ENCODE measurements at places on chromosomes 7 and 10. TPM values are rescaled to one million over a fixed set of nuclear protein-coding genes. Genes with fewer than 3 reads are reported as not detected.

- no peak for DNase-seq
- H3K4me1 ChIP-seq = peaks cover 32% of the 10 kb centered on the region
- peaks cover 5% of the 10 kb centered on the region for H3K27me3 ChIP-seq
- no peak overlapping the region for H3K27ac ChIP-seq
- H3K36me3 ChIP-seq = no peaks in the 10 kb centered on the region
Observed at GRCh38 chr10:59562126-59562525, 147.5 kb downstream of the SLC16A9 start.

- DNase-seq = no peak
- H3K4me1 ChIP-seq = peaks cover 9% of the 10 kb centered on the region
- H3K4me3 ChIP-seq = no peak overlapping the region
- no peak overlapping the region for H3K27ac ChIP-seq
- H3K36me3 ChIP-seq = peaks cover 8% of the 10 kb centered on the region
Observed at GRCh38 chr7:70481570-70482123, 650.3 kb upstream of the GALNT17 start.

DNA sequence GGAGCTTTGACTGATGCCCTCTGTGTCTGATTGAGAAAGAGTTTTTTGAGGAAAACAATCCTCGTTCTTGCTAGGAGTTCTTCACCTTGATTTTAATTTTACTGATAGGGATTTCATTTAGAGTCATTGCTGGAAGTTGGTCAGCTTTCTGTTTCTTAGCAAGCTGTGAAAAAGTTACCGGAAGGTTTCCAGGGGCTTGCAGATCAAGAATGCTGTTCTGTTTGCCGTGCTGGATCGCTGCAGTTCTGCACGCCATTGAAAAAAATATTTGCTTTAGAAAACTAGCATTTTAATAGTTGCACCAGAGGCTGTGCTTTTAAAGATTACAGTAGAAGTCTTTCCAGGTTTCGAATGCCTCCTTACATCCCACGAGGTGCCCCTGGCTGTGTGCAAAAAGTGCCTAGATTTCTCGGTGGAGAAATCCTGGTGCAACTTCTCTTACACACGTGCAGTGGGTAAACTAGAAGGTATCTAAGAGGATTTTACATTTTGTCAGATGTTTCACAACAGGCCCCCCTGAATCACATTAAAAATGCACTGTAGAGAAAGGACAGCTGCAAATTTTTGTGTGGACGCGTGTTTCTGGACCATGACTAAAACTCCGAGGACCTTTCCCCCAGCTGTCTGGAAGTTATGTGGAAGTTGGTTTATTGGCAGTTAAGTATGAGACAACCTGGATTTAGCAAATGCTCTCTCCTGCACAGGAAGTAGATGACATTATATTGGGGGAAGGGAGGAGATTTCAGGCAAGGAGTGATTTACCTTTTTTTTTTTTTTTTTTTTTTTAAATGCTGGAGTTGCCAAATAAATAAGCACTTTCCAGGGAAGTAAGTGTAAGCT lies 5.8 kb downstream of the TCF7L2 start:
- H3K4me3 ChIP-seq = peak overlapping the region; percentile 97
- no peak for DNase-seq
- peaks cover 7% of the 10 kb centered on the region for H3K36me3 ChIP-seq
- no peaks in the 10 kb centered on the region for H3K27me3 ChIP-seq
- peak overlapping the region; percentile 94 for H3K27ac ChIP-seq
- peaks cover 72% of the 10 kb centered on the region for H3K4me1 ChIP-seq

OPN1SW gene
- not detected for total RNA-seq

- no peak overlapping the region for H3K4me3 ChIP-seq
- H3K36me3 ChIP-seq = peaks cover 7% of the 10 kb centered on the region
- H3K27me3 ChIP-seq = no peaks in the 10 kb centered on the region
- no peak for DNase-seq
- H3K4me1 ChIP-seq = peaks cover 25% of the 10 kb centered on the region
- H3K27ac ChIP-seq = no peak overlapping the region
Observed at GRCh38 chr7:133727476-133728214, 399.5 kb upstream of the LRGUK start.

DEPP1 gene
- 16.6 TPM for total RNA-seq

GRCh38 chr7:66766041-66766440 lies 25.5 kb downstream of the RABGEF1 start:
- no peak overlapping the region for H3K4me3 ChIP-seq
- DNase-seq = no peak
- H3K4me1 ChIP-seq = peaks cover 6% of the 10 kb centered on the region

Data from progenitor cell of endocrine pancreas (in vitro differentiated cells).